HFFc6 (cell line): ENCODE measurements at places on chromosomes 3 and 15. TPM values are rescaled to one million over a fixed set of nuclear protein-coding genes. Genes with fewer than 3 reads are reported as not detected.

DNA sequence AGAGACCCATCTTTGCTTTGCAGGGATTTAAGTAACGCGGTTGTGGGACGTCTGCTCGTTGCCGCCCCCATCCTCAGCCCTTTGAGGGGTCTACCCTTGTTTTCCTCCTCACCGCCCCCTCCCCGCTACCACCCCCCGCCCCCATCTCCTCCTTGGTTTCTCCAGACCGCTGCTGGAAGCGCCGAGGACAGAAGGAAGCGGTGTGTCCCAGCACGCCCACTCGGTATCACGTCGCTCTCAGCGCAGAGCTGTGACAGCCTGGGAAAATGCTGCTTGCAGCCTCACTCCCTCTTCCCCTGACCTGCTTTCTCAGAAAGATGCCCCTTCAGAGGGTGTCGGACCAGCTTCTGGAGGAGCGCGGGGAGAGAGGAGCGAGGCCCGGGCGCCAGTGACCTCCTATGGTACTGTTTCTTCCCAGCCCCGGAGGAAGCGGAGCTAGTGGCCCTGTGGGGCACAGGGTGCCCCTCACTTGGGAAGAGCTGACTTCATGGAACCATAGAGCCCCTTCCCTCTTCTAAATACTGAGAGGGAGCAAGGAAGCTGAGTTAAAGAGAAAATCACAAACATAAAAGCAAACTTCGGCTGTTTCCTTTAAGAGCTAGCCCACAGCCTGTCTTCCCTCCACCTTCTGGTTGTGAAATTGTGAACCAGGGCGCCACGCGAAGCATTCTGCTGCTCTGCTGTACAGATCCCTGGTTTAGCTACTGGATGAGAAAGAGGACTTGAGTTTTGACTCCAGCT is 698 bp downstream of the IL1RAP start:
- H3K4me3 ChIP-seq, result peak overlapping the region; percentile 91
- peaks cover 44% of the 10 kb centered on the region for H3K4me1 ChIP-seq
- H3K36me3 ChIP-seq, result no peaks in the 10 kb centered on the region
- H3K27me3 ChIP-seq, result no peaks in the 10 kb centered on the region
- DNase-seq, result peak; percentile 45
- H3K27ac ChIP-seq, result peak overlapping the region; percentile 69

DNA sequence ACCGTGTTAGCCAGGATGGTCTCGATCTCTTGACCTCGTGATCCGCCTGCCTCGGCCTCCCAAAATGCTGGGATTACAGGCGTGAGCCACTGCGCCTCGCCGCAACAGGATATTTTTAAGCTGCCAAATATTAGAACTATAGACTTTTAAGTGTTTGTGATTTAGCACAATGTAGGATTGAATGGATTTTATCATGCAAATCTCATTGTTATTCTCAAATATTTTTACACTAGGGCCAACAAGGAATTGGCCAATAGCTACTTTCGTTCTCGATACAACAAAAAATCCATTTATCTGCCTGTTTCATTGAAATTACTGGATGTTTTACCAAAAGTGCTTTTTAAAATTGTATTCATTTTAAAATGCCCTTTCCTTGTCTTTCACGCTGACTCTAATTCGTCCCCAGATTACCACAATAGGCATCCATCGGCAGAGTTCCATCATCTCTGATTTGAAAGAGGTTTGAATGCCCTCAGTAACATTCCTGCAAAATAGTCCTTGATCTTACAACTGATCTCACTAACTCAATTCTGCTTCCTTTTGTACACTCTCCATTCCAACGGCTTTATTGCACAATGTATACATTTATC is 99.6 kb upstream of the ROBO2 start:
- no peaks in the 10 kb centered on the region for H3K4me1 ChIP-seq
- no peak for DNase-seq
- no peak overlapping the region for H3K27ac ChIP-seq
- H3K4me3 ChIP-seq, result no peak overlapping the region
- no peaks in the 10 kb centered on the region for H3K36me3 ChIP-seq
- no peaks in the 10 kb centered on the region for H3K27me3 ChIP-seq

DNA sequence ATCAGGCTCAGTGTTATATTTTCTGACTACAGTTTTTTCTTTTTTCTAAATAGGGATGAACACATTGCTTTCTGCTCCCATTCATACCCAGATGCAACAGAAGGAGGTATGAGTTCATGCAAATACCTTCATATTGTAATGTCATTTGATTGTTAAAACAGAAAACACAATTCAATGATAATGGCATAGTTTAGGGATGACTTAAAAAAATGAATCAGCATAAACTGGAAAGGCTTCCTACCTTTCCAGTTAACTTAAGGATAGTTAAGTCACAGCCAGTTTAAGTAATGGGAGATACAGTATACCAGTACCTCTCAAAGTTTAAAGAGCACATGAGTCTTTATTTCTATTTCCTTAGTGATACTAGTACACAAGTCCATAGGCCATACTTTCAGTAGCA is 24.9 kb downstream of the KNL1 start:
- H3K27me3 ChIP-seq, result peaks cover 2% of the 10 kb centered on the region; the same call in 1 of the 2 replicates
- no peak overlapping the region for H3K27ac ChIP-seq
- no peak overlapping the region for H3K4me3 ChIP-seq
- DNase-seq, result no peak
- peaks cover 18% of the 10 kb centered on the region; the same call in 1 of the 2 replicates for H3K36me3 ChIP-seq

DNA sequence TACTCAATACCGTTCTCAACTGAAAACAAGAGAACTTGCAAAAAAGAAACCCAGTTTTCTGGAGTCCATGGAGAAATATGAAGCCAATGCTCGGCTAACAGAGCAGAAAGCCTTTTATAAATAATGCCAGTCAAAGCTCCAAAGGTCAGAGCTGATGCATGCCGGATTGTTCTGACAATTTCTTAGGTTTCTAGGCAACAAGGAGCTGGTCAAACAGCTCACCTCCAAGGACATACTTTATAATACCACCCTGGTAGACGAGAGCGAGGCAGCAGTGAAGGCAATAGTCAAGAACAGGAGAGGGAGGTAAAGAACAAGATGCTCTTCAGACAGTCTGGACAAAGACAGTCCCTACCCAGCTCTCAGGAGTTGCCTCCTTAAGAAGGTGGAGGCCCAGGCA is 111.1 kb downstream of the UBE3A start:
- no peak for DNase-seq
- peaks cover 5% of the 10 kb centered on the region; the same call in 1 of the 2 replicates for H3K27me3 ChIP-seq
- peaks cover 44% of the 10 kb centered on the region for H3K36me3 ChIP-seq
- H3K4me3 ChIP-seq, result no peak overlapping the region
- no peak overlapping the region for H3K27ac ChIP-seq

GRCh38 chr3:42712688-42713372 is 10.2 kb upstream of the HHATL start:
- H3K27me3 ChIP-seq, result peaks cover 42% of the 10 kb centered on the region
- DNase-seq, result no peak
- no peak overlapping the region for H3K27ac ChIP-seq
- no peaks in the 10 kb centered on the region for H3K4me1 ChIP-seq
- H3K4me3 ChIP-seq, result no peak overlapping the region
- no peaks in the 10 kb centered on the region for H3K36me3 ChIP-seq

DNA sequence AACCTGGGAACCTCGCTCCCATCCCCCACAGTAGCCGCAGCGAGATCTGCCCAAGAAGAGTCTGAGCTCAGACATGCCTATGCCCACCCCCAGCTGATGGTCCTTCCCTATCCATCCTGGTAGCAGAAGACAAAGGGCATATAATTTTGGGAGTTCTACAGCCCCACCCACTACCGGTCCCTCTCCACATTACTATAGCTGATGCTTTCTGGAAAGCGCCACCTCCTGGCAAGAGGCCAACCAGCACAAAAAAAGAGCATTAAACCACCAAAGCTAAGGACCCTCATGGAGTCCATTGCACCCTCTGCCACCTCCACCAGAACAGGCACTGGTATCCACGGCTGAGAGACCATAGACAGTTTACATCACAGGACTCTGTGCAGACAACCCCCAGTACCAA is 168.4 kb downstream of the MEGF11 start:
- DNase-seq, result no peak
- peaks cover 10% of the 10 kb centered on the region for H3K4me1 ChIP-seq
- H3K27ac ChIP-seq, result no peak overlapping the region
- H3K4me3 ChIP-seq, result no peak overlapping the region

DNA sequence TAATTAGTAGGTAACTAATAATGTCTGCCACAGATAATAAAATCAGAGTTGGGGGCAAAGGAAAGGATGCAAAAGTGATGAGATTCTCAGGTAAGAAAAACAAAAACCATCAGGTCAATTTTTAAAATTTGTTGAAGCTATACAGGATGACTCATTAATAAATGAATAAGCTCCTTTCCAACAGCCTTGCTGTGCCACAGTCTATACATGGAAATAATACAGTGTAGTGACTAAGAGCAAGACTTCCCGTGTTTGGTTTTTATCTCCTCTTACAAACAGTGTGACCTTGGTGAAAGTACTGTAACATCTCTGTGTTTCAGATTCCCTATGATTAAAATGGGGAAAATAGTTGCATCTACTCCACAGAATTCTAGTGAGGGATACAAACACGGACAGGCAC is 331.6 kb downstream of the PYDC2 start:
- no peaks in the 10 kb centered on the region for H3K4me1 ChIP-seq
- no peak overlapping the region for H3K27ac ChIP-seq
- peaks cover 22% of the 10 kb centered on the region for H3K36me3 ChIP-seq
- no peak overlapping the region for H3K4me3 ChIP-seq

- peak; percentile 75 for DNase-seq
- peaks cover 40% of the 10 kb centered on the region for H3K4me1 ChIP-seq
- peak overlapping the region; percentile 72 for H3K27ac ChIP-seq
- H3K27me3 ChIP-seq, result peaks cover 3% of the 10 kb centered on the region; the same call in 1 of the 2 replicates
- H3K4me3 ChIP-seq, result peak overlapping the region; percentile 75
- no peaks in the 10 kb centered on the region for H3K36me3 ChIP-seq
Measured at GRCh38 chr3:122245513-122246174, 62.2 kb downstream of the CASR start.

DNA sequence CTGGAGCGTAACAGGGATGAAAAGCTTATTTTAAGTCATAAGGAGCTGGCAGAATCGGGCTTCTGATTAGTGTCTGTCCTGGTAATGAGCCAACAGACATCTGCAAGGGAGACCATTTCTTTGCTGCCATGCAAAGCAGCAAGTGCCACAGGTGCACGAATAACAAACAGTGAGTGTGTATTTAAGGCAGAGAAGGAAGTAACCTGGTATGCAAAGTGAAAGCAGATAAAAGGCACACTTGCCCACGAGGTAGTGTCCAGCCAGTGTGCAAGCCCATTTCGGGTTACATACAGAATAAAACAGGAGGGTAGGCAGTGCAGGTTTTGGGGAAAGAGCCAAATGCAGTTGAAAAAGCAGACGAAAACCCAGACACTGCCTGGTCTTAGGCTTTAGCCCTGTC is 1153.7 kb downstream of the SI start:
- H3K27ac ChIP-seq, result no peak overlapping the region
- no peaks in the 10 kb centered on the region for H3K36me3 ChIP-seq
- H3K27me3 ChIP-seq, result no peaks in the 10 kb centered on the region

GRCh38 chr3:48544141-48544540 is 12.5 kb downstream of the PFKFB4 start:
- H3K27ac ChIP-seq, result no peak overlapping the region
- no peaks in the 10 kb centered on the region for H3K4me1 ChIP-seq
- DNase-seq, result no peak
- H3K36me3 ChIP-seq, result no peaks in the 10 kb centered on the region
- no peak overlapping the region for H3K4me3 ChIP-seq

Gene TRPM1
- not detected in 3 replicates for total RNA-seq

Gene ECE2
- total RNA-seq, result not detected in 3 replicates

Gene CATSPER2
- total RNA-seq, result 0.44 and 0.74 TPM in 2 replicates

Gene SMAD6
- total RNA-seq, result 10.4 to 17.8 TPM (median 11.7 TPM) in 3 replicates

Gene ZNF501
- 1.3 and 1.8 TPM in 2 replicates for total RNA-seq

Gene SSUH2
- 0.24 to 0.40 TPM in 2 of 3 replicates, not detected in the other for total RNA-seq

Gene ZBTB47
- total RNA-seq, result 28.6 to 39.7 TPM (median 35.7 TPM) in 3 replicates

Gene FRMD4B
- 0.05 to 0.18 TPM (median 0.12 TPM) in 3 replicates for total RNA-seq
